ENCODE measurements at places on chromosomes 3 and 15.

- DNase-seq, result no peak
These were observed 925.0 kb downstream of the GBE1 start for GRCh38 chr3:80836395-80836794.

DNA sequence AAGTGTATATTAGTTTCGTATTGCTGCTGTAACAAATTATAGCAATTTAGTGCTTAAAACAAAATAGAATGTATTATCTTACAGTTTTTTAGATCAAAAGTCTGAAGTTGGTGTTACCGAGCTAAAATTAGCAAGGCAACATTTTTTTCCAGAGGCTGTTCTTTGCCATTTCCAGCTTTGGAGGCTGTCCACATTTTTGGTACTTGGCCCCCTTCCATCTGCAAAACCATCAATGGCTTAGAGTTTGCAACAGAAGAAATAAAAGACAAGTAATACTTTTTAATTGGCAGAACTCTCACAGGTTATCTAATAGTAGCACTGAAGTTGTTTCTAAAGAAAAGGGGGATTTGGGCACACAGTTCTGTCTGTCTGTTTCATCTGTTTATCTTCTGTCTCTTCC lies 1248.5 kb downstream of the ROBO1 start:
- no peak for DNase-seq

DNA sequence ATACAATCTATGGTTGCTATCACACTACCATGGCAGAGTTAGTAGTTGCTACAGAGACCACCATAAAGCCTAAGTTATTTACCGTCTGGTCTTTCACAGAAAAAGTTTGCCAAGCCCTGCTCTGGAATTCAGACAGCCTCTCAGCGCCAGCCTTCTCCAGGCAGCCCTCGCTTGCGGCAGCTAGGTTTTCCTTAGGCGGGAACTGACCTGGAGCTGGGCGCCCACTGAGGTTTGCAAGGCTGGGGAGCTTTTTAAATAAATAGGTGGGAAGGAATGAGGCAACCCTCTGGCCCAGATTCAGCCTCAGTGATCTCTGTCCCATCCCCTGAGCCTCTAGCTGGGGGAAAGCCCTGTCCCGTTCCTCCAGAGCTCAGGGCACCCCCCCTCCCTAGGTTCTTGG lies 1.2 kb downstream of the CTSH start:
- no peak for DNase-seq

DNA sequence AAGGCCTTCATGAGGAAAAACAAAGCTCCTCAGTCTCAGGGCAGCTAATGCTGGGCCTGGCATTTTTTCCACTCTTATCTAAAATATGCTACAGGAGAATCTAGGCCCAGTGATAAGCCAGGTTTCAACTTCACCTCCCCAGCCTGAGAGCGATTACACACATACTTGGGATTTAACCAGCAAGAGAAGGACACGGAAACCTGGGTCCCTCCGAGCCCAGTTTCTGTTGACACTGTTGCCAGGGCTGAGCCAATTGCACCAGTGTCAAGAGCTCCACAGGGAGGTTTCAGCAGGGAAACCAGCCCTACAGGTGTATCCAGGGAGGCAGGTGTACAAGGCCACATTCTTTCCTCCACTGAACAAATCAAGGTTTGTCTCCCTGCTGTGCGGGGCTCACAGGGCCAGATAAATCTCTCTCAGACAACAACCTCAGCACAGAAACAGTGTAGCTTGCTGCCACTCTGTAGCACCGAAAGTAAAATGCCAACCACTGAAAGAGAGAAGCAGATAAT lies 85.4 kb downstream of the MAGI1 start:
- no peak for DNase-seq

DNA sequence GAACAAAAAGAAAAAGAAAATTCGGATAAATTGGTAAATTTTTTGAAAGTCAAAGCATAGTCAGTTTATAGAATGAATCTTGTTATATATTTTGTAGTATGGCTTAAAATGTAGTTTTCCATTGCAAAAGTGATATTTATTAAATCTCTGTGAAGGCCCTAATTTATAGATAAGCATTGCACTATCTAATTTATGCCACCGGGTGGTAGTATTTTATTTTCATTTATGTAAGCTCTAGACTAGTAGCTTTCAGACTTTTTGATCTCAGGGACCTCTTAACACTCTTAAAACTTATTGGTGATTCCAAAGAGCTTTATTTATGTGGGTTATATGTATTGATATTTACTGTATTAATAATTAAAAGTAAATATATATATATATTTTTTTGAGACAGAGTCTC lies 133.9 kb upstream of the LRRFIP2 start:
- no peak for DNase-seq

GRCh38 chr15:66014635-66015182 lies 145.4 kb downstream of the RAB11A start:
- no peak for DNase-seq

GRCh38 chr3:33217866-33218445 lies 654 bp downstream of the SUSD5 start:
- DNase-seq, result no peak

- DNase-seq, result no peak
These were observed 55.0 kb upstream of the PRR23E start for GRCh38 chr3:127137757-127138536.

GRCh38 chr15:80107774-80108173 lies 45.0 kb upstream of the FAH start:
- no peak for DNase-seq

DNA sequence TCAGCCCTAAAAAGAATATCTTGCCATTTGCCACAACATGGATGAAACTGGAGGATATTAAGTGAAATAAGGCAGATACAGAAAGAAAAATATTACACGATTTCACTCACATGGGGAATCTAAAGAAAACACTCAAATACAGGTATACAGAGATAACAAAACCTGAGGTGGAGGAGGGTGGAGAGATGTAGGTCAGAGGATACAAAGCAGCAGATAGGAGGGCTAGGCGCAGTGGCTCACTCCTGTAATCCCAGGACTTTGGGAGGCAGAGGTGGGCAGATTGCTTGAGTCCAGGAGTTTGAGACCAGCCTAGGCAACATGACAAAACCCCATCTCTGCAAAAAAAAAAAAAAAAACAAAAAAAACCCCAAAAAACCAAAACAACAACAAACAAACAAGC lies 23.2 kb upstream of the SRPRB start:
- DNase-seq, result no peak

DNA sequence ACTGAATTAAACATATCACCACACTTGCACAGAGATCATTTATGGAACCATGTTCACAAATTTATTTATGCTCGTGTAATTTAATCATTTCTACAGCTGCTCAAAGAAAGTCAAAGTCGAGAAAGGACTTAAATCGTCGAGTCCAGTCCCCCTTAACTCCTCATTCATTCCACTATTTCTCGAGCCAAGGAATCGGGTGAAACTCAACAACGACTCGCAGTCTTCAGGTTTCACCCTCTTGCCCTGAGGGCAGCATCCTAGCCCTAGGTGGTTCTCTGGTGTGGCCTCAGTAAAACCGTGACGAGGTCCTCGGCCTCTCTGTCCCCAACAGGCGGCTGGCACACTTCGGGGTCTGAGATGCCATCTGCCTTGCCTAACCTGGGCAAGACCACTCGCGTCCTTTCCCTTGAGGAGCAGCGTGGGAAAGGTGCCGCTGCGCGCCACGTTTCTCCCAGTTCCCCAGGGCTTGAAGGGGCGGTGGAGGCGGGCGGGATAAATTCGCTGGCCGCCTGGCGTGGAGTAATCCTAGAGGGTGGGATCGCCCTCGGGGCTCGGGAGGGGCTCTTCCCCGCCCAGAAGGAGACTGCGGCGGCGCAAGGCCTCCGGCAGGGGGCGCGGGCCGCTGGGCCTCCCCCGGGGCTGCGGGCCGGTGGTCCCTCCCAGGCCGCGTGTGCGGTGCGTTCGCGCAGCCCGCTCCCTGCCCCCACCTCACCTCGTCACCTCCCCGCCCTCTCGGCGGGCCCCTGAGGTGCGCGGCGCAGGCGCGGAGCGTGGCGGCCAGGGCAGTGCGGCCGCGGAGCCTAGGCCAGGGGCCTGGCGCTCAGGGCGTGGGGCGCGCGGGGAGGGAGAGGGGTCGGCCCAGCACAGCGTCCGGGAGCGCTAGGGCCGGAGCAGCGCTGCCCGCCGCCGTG lies at the start of gene ZNF639:
TSS of gene ZNF639 (plus strand) at position 746 of the 911 bp plus-strand sequence. CDS start 5,263 bp downstream, outside the sequence.
- DNase-seq, result peak; percentile 88

DNA sequence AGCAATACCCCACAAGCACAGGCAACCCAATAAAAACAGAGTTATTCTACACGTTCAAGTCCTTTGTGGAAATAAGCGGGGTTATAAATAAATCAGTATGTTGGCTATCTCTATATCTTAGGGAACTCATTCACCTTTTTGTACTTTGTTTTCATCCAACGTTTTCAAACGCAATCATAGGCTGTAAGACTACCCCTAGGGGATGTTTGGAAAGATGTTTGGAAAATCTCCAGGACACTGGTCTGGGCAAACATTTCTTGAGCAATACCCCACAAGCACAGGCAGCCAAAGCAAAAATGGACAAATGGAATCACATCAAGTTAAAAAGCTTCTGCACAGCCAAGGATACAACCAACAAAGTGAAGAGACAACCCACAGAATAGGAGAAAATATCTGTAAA lies 70.1 kb downstream of the CLDN11 start:
- no peak for DNase-seq

GRCh38 chr3:43307649-43308048 lies 21.3 kb downstream of the SNRK start:
- no peak for DNase-seq

DNA sequence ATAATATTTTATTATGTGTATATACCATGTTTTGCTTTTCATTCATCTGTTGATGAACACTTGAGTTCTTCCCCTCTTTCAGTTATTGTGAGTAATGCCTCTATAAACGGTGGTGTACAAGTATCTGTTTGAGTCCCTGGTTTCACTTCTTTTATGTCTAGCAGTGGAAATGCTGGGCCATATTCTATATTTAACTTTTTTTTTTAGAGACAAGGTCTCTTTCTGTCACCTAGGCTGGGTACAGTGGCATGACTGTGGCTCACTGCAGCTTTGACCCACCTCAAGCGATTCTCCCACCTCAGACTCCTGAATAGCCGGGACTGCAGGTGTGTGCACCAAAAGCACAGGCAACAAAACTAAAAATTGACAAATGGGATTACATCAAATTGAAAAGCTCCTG lies 19.9 kb downstream of the GOLM2 start:
- DNase-seq, result no peak

DNA sequence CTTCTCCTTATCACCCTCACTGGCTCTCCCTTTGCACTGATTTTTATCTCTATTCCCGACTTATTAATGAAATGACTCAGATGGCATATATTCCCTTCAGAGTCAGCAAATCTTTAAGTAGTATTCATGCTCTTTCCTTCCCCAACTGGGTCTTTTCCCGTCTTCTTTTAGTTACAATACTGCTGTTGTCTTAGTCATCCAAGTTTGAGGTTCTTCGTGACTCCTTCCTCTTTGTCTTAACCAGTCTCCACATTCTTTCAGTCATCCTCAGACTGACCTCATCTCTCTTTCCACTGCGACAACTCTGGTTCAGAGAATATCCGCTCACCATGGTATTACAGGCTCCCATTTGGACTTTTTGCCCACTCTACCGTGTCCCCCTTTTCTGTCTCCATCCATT lies 12.4 kb downstream of the WDR5B start:
- no peak for DNase-seq

GRCh38 chr15:52784799-52785671 lies 5.1 kb downstream of the ONECUT1 start:
- DNase-seq, result no peak

DNA sequence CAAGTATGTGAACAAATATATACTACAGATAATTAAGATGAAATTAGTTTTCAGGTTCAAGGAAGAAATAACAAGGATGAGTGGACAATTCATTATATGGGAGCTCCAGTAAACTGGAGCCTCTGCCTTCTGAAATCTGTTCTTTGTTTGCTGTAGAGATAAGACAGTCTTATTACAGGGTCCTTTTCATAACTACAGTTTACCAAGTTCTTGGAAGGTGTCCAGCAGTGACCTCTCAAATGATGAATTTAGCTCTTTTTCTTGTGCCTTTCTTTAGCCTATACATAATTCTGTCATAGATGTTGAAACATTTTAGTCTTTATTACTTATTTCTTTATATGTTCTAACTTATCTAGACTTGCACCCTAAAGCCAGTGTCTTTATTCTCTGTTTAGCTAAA lies 89.7 kb upstream of the GBE1 start:
- no peak for DNase-seq

- DNase-seq, result no peak
These were observed 61.8 kb upstream of the P3H2 start for GRCh38 chr3:190182418-190183043.

DNA sequence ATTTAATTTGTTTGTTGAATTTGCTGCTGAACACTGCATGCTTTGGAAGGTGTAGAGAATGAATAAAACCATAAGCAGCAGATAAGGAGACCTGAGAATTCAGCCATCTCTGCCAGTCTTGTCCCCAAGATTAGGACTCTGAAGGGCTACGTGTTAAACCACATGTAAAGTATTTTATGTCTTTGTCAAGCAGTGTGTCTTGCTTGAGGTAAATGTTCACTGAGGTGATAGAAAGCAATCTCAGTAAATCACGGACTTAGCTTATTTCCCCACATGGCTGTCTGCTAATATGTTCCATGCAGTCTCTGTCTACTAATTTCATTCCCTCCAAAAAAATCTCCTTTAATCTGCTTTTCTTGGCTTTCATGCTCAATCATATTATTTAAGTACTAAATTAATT lies 467.1 kb downstream of the RAP2B start:
- DNase-seq, result no peak

GRCh38 chr3:177622520-177622919 lies 425.2 kb upstream of the TBL1XR1 start:
- no peak for DNase-seq

DNA sequence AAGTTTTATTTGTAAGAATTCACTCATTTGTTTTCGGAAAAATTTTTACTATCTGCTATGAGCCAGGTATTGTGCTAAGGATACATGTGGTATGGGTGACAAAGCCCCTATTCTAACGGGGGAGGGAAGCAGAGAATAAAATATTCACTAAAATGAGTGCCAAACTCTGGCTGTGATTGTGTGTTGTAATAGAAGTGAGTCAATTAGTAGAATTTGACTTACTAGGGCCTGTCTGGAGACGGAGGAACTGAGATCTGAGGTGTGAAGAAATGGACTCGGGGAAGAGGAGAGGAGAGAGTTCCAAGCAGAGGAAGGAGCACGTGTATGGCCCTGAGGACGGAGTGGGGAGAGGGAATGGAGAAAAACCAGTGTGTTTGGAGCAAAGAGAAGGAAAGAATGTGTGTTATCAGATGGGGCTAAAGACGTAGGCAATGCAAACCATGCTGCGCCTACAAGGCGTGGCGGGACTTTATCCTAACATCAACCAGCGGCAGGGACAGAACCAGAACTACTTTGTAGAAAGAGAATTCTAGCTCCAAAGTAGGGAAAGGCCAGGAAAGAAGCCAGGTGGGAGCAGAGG lies 89.1 kb downstream of the OSBPL10 start:
- no peak for DNase-seq

DNA sequence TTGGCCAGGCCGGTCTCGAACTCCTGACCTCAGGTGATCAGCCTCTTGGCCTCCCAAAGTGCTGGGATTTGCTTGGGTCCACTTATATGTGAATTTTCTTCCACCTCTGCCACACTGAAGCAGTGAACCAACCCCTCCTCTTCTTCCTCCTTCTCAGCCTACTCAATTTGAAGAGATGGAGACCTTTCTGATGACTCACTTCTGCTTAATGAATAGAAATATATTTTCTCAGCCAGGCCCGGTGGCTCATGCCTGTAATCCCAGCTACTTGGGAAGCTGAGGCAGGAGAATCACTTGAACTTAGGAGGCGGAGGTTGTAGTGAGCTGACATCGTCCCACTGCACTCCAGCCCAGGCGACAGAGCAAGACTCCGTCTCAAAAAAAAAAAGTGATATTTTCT lies 46.8 kb upstream of the GATM start:
- no peak for DNase-seq

All from CD4-positive, alpha-beta T cell treated with Interleukin-17A for 4 hours (primary cell).